ENCODE measurements at places on chromosomes 6 and 20.

DNA sequence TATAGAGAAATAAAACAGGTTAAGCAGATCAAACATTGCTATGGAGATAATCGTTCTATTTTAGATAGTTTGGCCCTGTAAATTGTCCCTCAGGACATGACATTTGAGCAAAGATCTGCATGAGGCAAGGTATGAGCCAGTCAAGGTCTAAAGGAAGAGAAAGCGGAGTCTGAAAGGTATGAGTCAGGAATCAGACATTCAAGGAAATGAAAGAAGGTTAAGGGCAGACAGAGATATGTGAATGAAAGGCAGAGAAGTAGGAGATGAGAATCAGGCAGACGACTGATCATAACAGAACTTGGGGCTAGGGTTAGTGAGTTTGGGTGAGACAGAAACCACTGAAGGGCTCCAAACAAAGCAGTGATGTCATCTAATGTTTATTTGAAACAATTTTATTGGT lies 775.8 kb downstream of the MAFB start:
- no peak for DNase-seq

DNA sequence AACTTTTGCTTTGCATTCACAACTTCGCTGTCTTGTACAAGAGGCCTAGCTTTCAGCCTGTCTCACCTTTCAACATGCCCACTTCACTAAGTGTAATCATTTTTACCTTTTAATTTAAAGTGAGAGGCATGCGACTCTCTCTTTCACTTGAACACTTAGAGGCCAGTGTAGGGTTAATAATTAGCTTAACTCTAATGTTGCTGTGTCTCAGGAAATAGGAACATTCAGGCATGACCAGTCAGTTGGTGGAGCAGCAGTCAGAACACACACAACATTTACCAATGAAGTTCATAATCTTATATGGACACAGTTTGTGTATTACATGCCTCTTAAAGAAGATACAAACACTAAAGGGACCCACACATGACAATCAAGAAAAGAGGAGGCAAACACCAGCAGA lies 47.6 kb downstream of the HTR1B start:
- no peak for DNase-seq

DNA sequence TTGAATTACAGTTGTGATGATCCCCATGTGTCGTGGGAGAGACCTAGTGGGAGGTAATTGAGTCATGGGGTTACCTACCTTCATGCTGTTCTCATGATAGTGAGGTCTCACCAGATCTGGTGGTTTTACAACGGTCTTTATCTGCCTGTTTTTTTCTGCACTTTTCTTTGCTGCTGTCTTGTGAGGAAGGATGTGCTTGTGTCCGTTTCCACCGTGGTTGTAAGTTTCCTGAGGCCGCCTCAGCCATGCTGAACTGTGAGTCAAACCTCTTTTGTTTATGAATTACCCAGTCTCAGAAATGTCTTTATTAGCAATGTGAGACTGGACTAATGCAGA lies 6.5 kb upstream of the RANBP9 start:
- DNase-seq = no peak

DNA sequence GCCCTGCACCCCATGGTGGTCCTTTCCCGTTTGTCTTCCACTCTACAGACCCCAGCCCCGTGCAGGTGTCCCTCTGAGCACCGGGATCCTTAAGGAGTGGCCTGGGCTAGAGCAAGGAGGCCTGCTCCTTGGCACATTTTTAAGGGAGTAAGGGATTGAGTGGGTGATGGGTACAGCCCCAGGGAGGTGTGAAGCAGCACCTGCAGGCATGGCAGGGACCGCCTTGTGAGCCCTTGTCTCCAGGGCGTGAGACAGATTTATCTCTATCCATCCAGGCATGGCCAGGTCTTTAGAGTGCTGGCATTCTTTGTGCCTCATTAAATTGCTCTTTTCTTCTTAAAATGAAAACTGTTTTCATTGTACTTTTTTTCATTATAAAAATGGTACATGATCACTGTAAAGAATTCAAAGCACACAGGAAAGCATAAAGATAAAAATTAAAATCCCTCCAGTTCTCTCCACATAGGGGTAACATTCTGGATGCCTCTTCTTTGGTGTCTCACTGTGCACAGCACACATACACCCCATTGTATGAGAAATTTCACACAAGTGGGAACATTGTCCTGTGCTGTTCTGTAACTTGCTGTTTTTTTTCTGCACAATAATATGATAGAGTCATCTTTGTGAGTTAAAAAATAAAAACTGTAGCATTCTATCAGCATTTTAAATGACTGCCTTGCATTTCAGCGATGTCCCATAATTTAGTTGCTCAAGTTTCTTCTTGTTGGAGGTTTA lies 31.9 kb upstream of the ZNF831 start:
- no peak for DNase-seq

GRCh38 chr6:6003621-6004366 lies 2.9 kb downstream of the NRN1 start:
- no peak for DNase-seq

DNA sequence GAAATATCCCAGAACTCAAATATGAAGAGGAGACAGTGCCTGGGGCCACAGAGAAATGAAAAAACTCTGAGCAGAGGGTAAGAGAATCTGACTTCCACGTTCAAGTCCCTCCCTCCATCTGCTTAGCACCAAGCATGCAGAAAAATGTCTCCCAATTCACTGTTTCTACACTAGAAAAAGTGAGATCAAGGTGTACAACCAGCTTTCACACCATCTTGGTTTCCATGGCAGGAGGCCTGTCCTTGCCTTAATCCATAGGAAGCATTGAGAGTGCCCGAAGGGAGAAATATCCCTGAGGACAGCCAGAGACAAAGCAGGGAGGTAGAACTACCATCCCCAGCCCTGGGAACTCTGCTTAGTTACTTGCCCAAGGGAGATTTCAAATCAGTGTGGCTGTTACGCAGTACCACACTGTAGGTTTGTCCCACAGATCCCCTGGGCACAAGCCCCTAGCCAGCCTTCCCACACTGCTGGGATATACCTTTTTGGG lies 82.9 kb downstream of the SCML4 start:
- DNase-seq = no peak

GRCh38 chr6:163661272-163661671 lies 246.8 kb downstream of the QKI start:
- DNase-seq = no peak

DNA sequence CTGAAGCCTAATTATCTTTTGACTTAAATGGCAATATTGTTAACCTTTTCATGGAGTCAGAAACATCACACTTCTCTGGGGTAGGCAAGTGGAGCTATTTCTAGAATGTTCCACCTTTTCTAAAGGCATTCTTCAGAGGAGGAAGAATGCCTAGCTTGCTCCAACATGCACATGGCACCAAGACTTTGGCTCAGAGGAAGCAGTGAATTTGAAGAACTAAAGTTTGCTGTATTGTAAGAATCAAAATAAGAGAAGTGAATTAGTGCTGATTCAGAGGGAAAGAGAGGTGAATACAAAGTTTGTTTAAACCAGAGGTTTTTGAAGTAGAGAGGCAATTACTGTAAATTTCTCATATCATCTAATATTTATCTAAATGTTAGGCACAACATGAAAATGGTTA lies 92.2 kb downstream of the SOBP start:
- no peak for DNase-seq

DNA sequence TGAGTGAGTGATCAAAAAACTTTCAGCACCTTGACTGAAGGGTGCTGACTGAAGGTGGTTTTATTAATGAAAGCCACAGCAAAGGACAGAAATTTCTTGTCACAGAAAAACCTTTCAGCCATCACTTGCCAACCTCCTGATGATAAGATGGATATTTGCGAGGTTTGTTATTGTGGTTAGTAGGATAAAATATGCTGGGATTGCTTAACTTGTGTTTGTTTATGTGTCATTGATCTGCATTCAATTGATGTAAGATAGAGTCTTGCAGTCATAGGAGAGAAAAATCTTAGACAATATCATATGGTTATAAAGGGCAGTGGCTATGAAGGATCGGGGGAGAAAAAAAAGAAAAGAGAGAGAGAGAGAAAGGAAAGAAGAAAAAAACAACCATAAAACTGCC lies 1.2 kb downstream of the TSBP1 start:
- DNase-seq = no peak

- DNase-seq = no peak
Observed at GRCh38 chr6:164756142-164756541, 553.3 kb downstream of the C6orf118 start.

GRCh38 chr20:34262488-34263288 lies 21.5 kb downstream of the ASIP start:
- DNase-seq = no peak

GRCh38 chr20:53493311-53493857 lies 100.3 kb downstream of the ZNF217 start:
- no peak for DNase-seq

DNA sequence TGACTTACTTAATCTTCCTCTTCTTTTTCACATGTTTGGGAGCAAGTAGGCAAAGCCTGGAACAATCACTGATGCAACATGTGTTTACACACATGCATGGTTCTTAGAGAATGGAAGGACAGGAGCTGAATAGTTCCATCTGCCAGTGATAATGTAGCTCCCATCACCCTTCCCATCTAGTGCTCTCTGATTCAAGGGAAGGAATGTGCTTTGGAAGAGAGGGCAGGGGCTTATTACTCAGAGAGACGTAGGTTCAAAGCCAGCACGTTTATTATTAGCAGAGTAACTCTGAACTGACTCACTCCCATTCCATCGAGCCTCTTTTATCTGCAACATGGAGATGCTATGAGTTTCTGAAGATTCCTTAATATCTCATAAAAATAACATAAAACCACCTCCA lies 211.9 kb downstream of the GMPR start:
- no peak for DNase-seq

GRCh38 chr6:84447651-84448050 lies 220.2 kb upstream of the CEP162 start:
- DNase-seq = no peak

DNA sequence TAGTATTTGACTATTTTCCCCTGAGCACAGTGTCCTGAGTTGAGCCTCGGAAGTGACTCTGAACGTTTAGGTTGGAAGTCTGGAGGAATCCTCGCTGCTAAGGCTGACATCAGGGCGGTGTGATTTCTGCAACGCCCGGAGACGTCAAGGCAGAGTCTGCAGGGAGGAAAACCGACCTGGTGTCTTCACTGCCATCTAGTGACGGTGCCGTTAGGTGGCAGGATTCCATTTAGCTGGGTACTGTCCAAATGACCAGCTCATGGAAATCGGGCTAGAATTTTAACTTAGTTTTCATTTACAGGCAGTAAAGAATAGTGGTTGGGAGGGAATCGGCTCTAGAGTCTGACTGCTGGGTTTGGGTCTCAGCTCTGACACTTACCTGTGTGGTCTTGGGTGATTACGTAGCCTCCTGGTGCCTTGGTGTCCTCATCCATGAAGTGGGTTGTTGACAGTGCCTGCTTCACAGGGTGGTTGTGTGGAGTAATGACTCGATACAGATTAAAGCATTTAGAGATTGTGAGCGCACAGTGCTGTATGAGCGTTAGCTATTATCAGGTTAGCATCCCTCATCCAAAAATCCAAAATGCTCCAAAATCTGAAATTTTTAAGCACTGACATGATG lies 35.0 kb downstream of the FOXF2 start:
- no peak for DNase-seq

- no peak for DNase-seq
Observed at GRCh38 chr20:31505903-31506302, 8.3 kb upstream of the HM13 start.

DNA sequence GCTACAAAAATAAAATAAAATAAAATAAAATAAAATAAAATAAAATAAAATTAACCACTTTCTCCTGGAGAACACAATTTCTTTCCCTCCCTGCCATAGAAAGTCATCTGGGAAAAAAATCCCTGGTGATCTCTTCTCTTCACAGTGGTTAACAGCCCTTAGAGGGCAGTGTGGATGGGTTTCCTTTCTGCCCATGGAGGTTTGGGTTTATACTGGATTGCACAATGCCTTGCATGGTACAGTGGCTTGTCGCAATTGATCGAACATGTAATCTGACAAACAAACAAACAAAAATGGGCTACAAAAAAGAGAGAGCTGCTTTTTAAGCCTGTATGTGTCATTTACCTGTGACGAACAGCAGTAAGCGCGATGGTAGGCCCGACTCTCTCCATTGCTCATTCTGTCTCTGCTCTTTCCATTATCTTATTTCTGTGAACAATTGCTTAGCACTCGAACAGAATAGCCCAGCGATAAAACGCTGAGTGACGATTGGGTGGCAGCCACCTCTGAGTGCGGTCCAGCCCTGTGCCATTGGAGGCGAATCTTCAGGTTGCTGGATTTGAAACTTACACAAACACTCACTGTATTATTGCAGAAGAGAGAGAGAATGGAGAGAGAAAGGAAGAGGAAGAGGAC lies 166.1 kb downstream of the CD83 start:
- no peak for DNase-seq
